T-helper 17 cell (primary cell): ENCODE measurements at places on chromosomes 1 and 21.

DNA sequence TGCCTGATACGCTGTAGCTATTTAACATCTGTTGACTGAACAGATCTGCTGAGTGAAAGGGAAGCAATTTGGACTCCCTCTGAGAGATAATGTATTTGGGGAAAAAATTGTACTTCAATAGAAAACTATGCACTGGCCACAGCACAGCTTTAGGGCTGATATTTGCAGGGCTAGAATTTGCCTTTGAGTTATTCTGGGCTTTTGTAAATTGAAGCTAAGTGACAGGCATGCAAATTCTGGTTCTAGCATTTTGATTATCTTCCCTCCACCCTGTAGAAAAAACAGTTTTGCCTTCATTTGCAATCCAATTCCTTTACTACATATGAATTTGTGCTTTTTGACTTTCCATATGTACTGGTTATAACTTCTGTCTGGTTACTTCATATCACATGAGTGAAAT is 7.9 kb downstream of the KYAT3 start:
- DNase-seq = no peak

DNA sequence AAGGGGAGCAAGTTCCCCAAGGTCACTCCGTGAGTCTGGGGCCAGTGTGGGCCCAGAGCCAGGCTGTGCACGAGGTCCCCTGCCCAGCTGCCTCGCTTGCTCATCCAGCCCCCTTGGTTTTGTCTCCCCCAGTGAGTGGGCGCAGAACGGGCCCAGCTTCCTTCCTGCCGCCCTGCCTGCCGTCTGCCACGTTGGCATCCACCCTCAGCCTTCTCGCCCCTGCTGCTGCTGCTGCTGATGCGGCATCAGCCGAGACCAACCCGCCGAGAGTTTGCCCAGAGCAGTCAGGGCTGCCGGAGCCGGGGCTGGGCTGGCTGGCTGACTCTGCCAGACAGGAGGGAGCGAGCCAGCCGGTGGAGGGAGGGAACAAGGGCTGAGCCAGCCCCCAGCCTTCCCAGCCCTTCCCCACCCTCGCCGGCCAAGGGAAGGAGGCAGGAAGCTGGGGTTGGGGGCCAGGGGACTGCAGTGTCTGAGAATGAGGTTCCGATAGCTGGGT is 31.4 kb upstream of the WASF2 start:
- DNase-seq = peak; percentile 27

DNA sequence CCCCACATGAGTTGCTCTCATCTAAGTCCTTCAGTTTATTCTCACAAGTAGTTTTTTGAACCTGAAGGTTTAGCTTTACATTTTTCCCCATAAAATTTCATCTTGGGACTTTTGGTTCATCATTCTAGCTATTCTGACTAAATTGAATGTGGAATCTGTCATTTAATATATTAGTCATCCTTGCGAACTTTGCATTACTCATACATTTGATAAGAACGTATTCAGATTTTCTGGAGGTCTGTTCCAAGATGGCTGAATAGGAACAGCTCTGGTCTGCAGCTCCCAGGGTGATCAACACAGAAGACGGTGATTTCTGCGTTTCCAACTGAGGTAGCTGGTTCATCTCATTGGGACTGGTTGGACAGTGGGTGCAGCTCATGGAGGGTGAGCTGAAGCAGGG is 59.8 kb upstream of the CSF1 start:
- no peak for DNase-seq

GRCh38 chr1:230413061-230413460 is 13.1 kb downstream of the PGBD5 start:
- no peak for DNase-seq

- DNase-seq = no peak
These were observed 182.8 kb downstream of the EIF4G3 start for GRCh38 chr1:20993716-20994575.

- no peak for DNase-seq
These were observed 114.3 kb downstream of the NAV1 start for GRCh38 chr1:201653233-201653632.

- DNase-seq = no peak
These were observed 7.3 kb upstream of the CLSPN start for GRCh38 chr1:35777109-35777508.

DNA sequence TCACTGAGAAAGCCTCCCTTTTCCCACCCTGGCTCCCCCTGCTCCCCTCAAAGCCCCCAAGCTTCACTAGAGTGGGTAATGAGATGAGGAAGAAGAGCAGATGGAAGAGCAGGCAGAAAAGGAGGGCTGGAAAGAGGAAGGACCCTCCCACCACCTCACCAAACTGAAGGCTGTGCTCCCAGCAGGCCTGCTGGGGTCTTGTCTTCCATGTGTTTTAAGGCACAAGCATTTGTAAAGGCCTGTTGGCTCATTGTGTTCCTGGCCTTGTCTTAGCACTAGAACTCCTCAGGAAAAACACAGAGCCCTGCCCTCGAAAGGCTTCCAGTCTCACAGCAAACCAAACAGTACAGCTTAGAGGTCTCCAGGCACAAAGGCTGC is 51.5 kb downstream of the TOMM20 start:
- DNase-seq = no peak

DNA sequence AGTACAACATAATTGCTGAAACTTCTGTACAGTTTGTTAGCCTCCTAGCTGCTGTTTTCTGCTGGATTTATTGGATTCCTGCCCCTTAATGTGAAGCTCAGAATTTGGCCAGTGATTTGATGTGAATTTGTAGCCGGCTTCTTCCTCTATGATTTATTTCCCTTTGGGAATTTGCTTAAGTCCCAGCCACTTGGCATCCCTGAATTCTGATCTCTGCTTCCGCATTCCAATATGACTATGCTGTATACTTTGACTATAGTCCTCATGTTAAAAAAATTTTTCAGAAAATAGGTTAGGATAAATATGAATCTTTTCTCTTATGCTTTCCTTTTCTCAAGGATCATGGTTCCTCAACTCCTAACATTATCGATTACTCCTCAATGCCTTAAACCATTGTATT is 12.4 kb upstream of the LRIF1 start:
- no peak for DNase-seq

DNA sequence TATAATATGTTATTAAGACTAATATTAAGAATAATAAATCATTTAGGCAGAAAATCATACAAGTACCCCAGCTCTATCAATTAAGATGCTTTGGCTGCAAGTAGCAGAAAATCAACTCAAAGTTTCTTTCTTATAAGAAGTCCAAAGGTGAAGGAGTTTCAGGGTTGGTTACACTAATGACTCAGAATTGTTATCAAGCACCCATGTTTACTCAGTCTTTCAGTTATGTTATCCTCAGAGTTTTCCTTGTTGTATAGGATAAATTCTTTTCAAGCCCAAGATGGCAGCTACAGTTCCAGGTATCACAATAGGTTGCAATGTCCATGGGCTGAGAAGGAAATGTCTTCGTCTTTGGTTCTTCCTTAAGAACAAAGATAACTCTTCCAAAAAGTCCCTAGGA is 163.6 kb downstream of the TNFSF18 start:
- DNase-seq = no peak

- DNase-seq = no peak
These were observed 1.1 kb downstream of the SPOCD1 start for GRCh38 chr1:31814631-31815306.

DNA sequence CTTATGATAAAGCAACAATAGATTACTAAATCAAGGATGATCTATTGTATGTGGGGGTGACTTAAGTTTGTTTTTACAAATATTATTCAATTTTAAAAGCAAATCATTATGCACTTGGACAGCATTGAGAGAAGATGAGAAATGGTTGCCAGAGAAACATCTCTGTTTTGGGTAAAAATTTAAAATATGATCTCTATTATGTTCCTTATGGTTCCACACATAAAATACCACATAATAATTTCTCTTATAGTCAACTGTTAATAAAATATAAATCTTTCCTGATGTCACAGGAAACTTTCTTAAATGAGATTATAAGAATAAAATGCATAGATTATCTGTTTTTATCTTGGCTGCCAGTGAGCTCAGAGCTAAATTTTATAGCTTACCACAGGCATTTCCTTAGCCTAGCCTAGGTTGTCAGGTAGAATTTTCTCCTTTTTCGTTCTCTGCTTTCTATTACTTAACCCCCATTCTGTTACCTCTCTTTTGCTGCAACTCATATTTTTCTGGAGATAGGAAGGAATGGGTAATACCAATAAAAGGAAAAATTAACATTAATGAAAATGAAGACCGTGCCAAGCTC is 109.7 kb downstream of the TGFB2 start:
- DNase-seq = no peak

DNA sequence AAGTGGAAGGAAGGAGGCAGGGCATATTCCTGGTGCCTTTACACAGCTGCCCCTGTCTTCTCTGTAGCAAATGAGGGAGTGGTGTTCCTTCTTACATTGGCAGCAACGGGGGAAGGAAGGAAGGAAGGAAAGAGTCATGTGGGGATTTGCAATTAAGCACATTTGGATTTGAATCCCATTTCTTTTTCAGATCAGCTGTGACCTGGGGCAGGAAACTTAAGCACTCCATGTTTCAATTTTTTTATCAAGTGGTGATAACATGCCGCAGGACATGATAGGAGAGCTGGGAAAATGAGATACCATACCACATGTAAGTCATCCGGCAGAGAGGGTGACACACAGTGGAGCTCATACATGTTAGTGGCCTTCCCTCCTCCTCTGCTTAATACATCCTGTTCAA is 186.8 kb downstream of the APP start:
- no peak for DNase-seq

GRCh38 chr1:50308878-50309277 is 114.4 kb downstream of the DMRTA2 start:
- no peak for DNase-seq

DNA sequence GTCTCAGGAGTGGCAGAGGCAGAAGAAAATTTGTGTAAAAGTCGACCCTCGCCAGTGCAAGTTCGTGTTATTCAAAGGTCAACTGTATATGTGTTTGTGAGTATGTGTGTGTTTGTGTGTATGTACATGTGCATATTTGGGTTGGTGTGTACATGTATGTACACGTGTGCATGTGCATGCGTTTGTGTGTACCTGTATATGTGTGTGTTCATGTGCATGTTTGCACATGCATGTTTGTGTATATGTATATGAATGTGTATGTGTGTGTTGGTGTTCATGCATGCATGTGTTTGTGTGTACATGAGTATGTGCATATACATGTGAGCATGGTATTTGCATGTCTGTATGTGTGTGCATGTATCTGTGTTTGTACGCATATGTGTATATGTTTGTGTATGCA is 21.7 kb upstream of the TENT5C start:
- DNase-seq = no peak

DNA sequence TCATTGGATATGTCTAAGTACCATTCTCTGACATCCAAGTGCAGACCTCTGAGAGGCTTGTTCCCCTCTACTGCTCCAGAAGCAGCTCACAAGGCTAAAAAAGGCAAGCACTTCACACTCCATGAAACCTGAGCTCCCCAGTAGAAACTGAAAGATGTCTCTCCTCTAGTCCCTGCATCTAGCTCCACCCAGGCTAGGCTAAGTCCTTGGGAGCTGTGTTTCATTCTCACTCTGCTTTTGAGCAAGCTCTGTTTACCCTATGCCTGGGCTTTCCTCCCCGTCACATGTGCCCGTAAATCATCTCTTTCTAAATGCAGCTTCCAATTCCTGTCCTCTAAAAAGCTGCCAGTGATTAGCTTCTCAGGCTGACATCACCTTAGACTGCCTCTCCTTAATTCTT is 39.0 kb downstream of the LRRC71 start:
- no peak for DNase-seq

GRCh38 chr1:231878737-231879136 is 252.1 kb downstream of the DISC1 start:
- DNase-seq = no peak

- DNase-seq = no peak
These were observed 6.3 kb downstream of the C1orf74 start for GRCh38 chr1:209778102-209778501.

GRCh38 chr1:235643837-235644692 is 5.5 kb downstream of the GNG4 start:
- no peak for DNase-seq

GRCh38 chr1:232226197-232226712 is 403.7 kb downstream of the SIPA1L2 start:
- DNase-seq = no peak

DNA sequence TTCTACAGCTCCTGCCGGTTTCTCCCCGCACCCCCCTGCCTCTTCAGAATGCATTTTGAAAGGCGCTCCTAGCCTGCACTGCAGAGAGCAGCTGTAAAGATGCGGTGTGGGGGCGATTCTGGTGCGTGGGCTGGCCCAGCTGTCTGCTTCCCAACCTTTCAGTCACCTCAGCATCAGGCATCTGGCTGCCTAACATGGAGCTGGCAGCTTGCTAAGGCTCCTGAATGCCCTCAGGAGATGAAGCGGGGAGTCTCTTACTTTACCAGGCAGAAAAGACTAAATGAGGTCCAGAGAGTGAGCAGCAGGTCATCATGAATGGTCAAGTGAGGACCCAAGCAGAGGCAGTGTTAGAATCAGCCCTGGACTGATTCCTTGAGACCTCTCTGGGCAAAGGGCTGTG is 8.7 kb downstream of the IER5 start:
- DNase-seq = no peak

DNA sequence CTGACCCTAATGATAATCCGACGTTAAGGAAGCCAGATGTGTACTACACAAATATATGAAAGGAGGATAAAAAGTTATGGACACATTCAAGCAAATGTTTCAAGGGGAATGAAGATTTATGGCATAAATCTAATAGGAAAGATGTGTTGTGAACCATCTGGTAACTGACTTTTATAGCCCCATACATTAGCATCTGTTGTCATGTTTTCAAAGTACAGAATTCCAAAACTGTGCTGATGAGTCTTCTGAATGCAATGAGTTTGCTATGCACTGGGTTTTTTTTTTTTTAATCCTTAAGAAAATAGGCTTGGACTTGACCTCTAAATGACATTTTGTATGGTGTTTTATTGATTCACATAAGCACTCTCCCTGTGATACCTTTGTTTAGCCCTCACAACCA is 158.5 kb upstream of the ESRRG start:
- DNase-seq = no peak

DNA sequence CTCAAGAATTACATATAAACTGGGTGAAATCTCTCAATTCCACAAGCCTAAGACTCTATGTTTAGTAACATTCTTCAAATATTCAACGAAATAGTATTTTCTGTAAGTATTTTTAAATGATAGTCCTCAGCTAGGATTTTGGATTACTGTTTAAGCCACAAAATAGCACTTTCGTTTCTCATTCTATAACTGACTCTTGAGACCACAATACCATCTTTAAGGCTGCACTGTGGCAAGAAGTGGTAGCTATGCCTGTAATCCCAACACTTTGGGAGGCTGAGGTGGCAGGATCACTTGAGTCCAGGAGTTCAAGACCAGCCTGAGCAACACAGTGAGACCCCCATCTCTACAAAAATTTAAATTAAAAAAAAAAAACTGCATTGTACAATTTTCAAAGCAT is 126.7 kb downstream of the CDC42BPA start:
- no peak for DNase-seq

- DNase-seq = no peak
These were observed 35.7 kb downstream of the TNFRSF8 start for GRCh38 chr1:12098786-12099185.
